ENCODE measurements at places on chromosomes 3 and 15. TPM values are rescaled to one million over a fixed set of nuclear protein-coding genes. Genes with fewer than 3 reads are reported as not detected.
A peak's percentile ranks its signal among the peaks of the same experiment; 100 is the strongest.

ILDR1 gene
- total RNA-seq = 6.4 TPM

HES1 gene
- total RNA-seq = 180 TPM

SLC51A gene
- total RNA-seq = 3.7 TPM

GRCh38 chr3:105177576-105177975 lies 189.1 kb upstream of the ALCAM start:
- no peak overlapping the region for H3K27ac ChIP-seq
- no peaks in the 10 kb centered on the region for H3K36me3 ChIP-seq
- no peaks in the 10 kb centered on the region for H3K27me3 ChIP-seq
- DNase-seq = no peak

DNA sequence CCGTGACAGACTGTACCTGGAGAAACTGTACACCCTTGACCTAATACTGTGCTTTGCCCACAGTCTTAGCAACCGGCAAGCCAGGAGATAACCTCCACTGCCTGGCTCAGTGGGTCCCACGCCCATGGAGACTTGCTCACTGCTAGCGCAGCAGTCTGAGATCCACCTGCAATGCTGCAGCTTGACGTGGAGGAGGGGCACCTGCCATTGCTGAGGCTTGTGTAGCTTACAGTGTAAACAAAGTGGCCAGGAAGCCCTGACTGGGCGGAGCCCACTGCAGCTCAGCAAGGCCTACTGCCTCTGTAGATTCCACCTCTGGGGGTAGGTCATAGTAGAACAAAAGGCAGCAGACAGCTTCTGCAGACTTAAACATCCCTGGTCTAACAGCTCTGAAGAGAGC lies 189.3 kb downstream of the EDEM1 start:
- H3K27ac ChIP-seq = no peak overlapping the region
- no peak for DNase-seq
- H3K4me1 ChIP-seq = no peaks in the 10 kb centered on the region
- no peaks in the 10 kb centered on the region for H3K27me3 ChIP-seq

GRCh38 chr3:32275506-32275905 lies 37.0 kb downstream of the CMTM8 start:
- peaks cover 8% of the 10 kb centered on the region for H3K36me3 ChIP-seq
- H3K27ac ChIP-seq = no peak overlapping the region
- no peaks in the 10 kb centered on the region for H3K27me3 ChIP-seq
- DNase-seq = no peak

DNA sequence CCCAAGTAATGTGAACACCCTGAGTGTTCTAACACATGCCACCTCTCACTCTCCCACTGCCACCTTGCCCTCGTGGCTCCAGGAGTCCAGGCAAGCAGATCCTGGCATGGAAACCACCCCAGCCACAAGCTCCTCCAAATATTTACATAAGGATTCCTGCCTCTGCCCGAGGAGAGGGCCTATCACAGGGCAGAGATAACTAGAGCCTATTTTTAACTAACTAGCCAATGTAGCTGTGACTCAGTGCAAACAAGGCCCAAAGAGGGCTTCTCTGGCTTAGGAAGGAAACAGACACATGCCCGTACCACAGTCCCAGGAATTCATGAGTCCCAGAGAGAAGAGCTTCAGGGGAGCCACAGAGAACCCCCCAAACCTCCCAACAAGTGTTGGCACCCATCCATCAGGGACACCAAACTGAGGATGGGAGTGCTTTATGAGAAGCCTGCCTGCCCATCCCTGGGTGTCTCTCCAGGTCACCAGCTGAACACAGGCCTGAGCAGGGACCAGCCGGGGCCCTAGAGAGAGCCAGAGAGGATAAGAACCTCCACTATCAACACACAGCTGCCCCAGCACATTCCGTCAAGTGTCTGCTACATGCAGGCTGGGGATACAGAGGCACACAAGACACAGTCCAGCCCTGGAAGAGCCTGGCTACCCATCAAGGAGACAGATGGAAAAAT lies 9.2 kb downstream of the FYCO1 start:
- peaks cover 3% of the 10 kb centered on the region for H3K36me3 ChIP-seq
- peaks cover 27% of the 10 kb centered on the region for H3K4me1 ChIP-seq
- H3K27ac ChIP-seq = peak overlapping the region; percentile 27
- H3K27me3 ChIP-seq = no peaks in the 10 kb centered on the region

DNA sequence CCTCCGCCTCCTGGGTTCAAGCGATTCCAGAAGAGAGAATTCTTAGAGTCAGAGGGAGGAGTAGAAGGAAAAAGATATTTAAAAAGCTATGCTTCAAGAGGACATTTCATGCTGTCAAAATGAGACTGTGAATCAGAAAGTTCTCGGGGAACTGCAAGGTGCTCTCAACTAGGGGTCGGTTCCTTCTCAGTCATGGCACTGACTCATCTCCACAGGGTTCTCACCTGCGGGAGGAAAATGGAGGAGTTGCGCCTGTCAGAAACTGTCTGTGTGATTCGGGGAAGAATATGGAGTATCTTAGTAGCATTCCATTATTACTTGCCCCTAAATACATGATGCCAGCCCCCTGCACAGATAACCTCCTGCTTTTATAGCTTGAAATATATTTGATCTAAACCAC lies 47.4 kb downstream of the APH1B start:
- no peak for DNase-seq
- no peaks in the 10 kb centered on the region for H3K36me3 ChIP-seq
- H3K4me3 ChIP-seq = no peak overlapping the region
- H3K27me3 ChIP-seq = peaks cover 3% of the 10 kb centered on the region
- peaks cover 11% of the 10 kb centered on the region for H3K4me1 ChIP-seq
